Thyroid gland (tissue), 4 donors: ENCODE measurements at places on chromosomes 7 and 10.

GRCh38 chr7:121530227-121531174 is 134.4 kb upstream of the FAM3C start:
- no peak for DNase-seq
- no peak overlapping the region for H3K4me3 ChIP-seq
- no peak overlapping the region for H3K27ac ChIP-seq
- no peaks in the 10 kb centered on the region for H3K27me3 ChIP-seq
- H3K36me3 ChIP-seq, result no peaks in the 10 kb centered on the region

DNA sequence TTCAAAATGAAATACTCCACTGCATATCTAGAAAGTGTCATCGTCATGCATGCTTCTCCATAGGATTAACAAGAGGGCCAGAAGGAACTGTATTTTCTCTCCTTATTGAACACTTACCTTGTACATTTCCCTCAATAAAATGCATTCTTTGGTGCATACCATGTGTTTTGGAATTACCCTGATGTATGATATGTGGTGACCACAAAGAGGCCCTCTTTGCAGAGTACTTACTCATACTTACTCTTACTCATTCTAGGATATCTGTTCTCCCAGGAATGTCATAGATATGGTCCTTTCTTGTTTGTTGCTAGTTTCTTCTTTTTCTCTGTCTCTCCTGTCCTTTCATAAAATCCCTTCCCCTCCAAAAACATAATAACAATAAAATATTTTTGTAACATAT is 1087.1 kb upstream of the POT1 start:
- no peak overlapping the region for H3K27ac ChIP-seq
- no peaks in the 10 kb centered on the region for H3K27me3 ChIP-seq
- H3K36me3 ChIP-seq, result no peaks in the 10 kb centered on the region
- no peak overlapping the region for H3K4me3 ChIP-seq
- no peak for DNase-seq

DNA sequence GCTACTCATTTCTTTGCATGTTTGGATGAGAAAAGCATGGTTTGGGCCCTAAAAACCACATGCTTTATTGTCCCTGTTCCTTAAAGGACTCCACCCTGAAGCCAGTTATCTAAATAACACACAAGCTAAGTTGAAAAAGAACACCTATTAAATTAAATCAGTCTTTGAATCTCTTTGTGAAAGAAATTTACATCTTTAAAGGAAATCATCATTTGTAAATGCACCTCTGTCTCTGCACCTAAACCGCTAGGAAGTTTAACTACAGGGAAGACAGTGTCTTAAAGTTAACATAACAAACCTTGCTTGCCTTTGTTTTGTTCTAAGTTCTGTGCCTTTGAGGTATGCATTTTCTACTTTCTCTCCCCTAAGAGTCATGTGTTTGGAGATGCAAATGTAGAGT is 52.6 kb downstream of the HTR7 start:
- H3K27me3 ChIP-seq, result no peaks in the 10 kb centered on the region
- no peak for DNase-seq
- no peak overlapping the region for H3K27ac ChIP-seq
- no peak overlapping the region for H3K4me3 ChIP-seq

GRCh38 chr10:108836362-108836761 is 1086.9 kb downstream of the XPNPEP1 start:
- no peaks in the 10 kb centered on the region for H3K27me3 ChIP-seq
- H3K4me1 ChIP-seq, result no peaks in the 10 kb centered on the region
- no peaks in the 10 kb centered on the region for H3K36me3 ChIP-seq
- no peak overlapping the region for H3K4me3 ChIP-seq

DNA sequence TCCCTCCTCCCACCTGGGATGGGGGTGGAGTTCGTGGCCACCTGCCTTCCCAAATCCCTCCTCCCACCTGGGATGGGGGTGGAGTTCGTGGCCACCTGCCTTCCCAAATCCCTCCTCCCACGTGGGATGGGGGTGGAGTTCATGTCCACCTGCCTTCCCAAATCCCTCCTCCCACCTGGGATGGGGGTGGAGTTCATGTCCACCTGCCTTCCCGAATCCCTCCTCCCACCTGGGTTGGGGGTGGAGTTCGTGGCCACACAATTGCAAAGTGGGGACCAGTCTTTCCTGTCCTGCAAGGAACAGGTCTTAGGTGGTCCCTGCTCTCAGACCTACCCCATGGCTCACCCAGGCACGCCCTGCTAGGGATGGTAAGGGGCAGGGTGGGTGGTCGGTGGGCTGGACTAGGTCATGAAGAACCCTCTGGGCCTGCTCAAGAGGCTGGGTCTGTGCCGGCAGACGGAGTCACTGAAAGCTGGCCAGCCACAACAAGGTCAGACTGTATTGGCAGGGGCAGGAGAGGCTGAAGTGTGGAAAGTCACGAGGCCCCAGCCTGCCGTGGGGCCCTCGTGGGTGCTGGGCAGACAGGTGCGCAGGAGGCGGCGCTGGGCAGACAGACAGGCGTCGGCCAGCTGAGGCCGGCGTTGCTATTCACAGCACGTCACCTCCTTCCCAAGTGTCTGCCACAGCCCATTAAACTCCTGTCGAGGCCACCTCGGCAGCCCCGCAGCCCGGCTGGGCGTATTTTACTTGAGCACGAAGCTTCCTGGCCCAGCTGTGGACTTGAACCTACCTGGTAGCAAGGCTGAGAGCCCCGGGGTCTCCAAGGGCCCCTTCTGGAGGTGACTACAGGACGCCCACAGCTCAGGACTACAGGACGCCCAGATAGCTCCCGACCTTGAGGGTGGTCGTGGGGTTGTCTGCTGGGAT is 4.1 kb downstream of the KNDC1 start:
- H3K36me3 ChIP-seq, result no peaks in the 10 kb centered on the region
- no peak overlapping the region for H3K4me3 ChIP-seq
- H3K27ac ChIP-seq, result no peak overlapping the region
- H3K4me1 ChIP-seq, result peaks cover 25% of the 10 kb centered on the region

DNA sequence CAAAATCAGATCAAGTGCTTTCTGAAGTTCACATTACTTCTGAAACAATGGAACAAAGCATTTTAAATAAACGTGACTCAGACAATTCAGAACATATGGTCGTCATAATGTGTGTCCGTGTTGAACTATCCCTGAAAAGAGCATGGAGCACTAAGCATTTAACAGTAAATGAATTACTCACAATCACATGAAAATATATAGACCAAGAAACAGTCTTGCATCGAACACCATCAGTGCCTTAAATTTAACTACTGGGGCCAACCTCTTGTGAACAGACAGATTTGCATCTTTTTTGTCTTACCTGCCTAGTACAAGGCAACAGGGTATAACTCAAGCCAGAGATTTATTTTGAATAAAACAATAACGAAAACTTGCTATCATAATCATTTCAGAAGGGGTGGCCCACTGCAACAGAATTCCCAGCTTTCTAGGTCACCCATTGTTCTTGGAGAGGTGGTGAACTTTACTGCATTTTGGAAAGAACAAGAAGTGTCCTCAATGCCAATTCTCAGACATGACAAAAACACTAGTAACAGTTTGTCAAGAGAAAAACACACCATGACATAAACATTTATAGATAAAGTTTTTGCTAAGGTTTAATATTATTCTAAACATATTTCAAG is 293.5 kb downstream of the SFMBT2 start:
- H3K27ac ChIP-seq, result no peak overlapping the region
- H3K27me3 ChIP-seq, result no peaks in the 10 kb centered on the region
- no peaks in the 10 kb centered on the region for H3K36me3 ChIP-seq

DNA sequence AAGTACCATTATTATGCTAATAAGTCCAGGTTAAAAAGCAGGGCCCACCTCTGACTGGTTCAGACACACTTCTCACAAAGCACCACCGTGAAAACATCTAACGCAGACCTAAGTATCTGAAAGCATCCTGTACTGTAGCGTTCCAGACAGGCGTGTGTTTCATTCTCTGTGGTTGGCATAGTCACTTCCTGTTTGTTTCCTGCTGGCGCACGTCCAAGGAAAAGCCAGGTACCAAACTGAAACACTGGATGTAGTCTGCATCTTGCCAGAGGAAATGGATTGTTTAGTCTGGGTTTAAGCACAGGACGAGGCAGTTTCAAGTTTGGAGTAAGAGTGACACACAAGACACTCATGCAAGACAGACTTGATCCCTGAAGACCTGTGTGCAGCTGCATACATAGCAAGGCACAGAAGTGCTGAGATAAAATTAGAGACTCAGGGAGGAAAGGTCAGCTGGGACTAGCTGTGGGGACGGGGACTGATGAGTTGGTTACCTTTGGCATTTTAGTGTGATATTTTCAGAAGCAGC is 23.3 kb downstream of the BPGM start:
- DNase-seq, result peak; percentile 41
- H3K27ac ChIP-seq, result no peak overlapping the region
- no peak overlapping the region for H3K4me3 ChIP-seq
- H3K27me3 ChIP-seq, result no peaks in the 10 kb centered on the region

- DNase-seq, result no peak
- H3K4me3 ChIP-seq, result no peak overlapping the region
- H3K4me1 ChIP-seq, result no peaks in the 10 kb centered on the region
- H3K27me3 ChIP-seq, result no peaks in the 10 kb centered on the region
- no peaks in the 10 kb centered on the region for H3K36me3 ChIP-seq
- no peak overlapping the region for H3K27ac ChIP-seq
These were observed 241.5 kb downstream of the CACNA2D1 start for GRCh38 chr7:82202107-82202506.

DNA sequence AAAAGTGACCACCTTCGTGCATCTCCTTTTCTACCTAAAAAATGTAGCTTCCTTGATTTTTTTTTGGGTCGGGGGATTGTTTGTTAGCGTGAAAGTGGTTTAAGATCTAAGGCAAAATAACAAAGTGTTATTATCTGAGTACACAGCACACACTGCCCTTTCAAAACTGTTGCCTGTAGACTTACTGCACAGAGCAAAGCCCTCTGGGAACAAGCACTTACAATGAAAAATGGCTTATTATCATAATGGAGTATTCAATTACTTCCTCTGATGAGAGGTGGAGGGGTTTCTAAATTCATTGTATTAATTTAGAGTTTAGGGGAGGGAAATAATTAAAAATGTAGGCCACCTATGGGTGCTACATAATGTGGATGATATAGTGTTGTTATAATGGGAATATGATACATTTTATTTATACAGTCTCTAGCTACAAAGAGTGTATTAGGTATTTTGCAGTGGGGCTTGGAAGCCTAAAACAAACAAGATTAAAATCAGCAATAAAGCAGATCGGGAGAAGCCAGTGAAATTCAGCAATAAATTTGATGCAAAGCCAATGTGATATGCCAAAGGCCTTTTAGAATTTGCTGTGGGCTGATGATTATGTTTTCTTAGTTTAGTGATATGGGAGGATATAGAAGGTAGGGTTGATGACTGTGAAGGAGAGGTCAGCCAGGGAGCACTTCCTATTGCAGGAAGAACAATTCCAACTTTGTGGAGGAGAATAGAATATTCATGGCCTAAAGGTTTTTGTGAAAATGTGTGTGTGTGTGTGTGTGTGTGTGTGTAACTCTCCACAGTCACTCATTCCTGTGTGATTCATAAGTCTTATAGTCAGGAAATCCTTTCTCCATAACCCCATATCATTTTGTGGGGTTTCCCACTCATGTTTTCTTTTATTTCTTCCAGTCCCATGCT is 17.7 kb upstream of the EXOC4 start:
- H3K36me3 ChIP-seq, result no peaks in the 10 kb centered on the region
- no peak overlapping the region for H3K27ac ChIP-seq
- H3K4me3 ChIP-seq, result no peak overlapping the region
- H3K4me1 ChIP-seq, result no peaks in the 10 kb centered on the region
- DNase-seq, result no peak
- no peaks in the 10 kb centered on the region for H3K27me3 ChIP-seq

DNA sequence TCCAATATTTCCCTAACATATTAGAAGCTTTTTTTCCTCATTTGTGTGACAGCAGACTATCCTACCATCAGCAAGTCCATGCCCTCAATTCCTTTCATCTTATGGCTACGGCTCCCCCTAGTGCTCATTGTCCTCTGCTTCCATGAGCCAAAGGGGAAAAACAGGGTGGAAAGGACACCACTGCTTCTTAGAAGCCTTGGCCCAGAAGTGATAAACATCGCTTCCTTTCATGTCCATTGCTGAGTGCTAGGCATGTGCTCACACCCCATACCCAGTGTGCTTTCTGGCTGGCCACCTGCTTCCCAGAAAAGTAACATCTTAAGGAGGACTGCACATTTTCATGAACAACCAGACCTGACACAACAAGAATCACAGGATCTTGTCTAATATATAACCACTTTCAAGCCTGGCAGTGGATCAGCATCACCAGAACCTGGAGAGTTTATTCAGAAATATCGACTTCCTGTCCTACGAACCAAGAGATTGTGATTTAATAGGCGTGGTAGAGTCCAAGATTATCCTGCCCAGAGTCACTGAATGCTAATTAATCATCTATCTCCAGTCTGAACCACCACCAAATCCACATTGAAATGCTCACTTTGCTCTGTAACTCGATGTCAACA is 650.5 kb upstream of the SORCS1 start:
- no peak overlapping the region for H3K4me3 ChIP-seq
- H3K27ac ChIP-seq, result no peak overlapping the region
- H3K4me1 ChIP-seq, result no peaks in the 10 kb centered on the region

DNA sequence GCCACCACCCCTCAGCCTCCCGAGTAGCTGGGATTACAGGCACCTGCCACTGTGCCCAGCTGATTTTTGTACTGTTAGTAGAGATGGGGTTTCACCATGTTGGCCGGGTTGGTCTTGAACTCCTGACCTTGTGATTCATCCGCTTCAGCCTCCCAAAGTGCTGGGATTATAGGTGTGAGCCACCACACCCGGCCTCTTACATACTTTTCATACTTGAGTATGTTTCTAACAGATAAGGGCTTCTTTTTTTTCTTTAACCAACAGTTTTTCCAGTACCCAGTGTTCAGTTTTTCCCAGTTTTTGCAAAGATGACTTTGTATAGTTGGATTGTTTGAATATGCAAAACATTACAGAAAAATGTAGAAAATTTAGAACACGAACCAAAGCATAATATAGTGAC is 7.7 kb downstream of the EIF4H start:
- DNase-seq, result no peak
- peaks cover 82% of the 10 kb centered on the region for H3K4me1 ChIP-seq
- no peaks in the 10 kb centered on the region for H3K36me3 ChIP-seq
- H3K4me3 ChIP-seq, result no peak overlapping the region
- H3K27ac ChIP-seq, result no peak overlapping the region

DNA sequence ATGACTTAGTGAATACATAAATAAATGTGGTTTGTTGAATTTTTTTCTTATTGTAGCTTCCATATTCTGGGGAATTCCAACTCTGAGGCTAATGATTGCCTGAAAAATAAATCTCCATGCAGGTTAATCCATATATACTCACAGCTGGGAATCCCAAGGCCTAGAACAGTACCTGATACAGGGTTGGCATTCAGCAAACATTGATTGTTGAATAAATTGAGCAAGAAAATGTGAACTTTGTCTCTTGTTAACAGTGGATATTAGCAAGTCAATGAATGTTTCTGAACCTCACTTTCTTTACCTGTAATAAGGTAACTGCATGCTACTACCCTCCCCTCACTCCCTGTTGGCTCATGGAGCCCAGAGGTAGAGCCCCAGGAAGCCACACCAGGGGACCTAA is 253.6 kb upstream of the AOAH start:
- H3K27me3 ChIP-seq, result no peaks in the 10 kb centered on the region
- H3K4me1 ChIP-seq, result no peaks in the 10 kb centered on the region
- no peaks in the 10 kb centered on the region for H3K36me3 ChIP-seq
- DNase-seq, result no peak
- no peak overlapping the region for H3K27ac ChIP-seq
- H3K4me3 ChIP-seq, result no peak overlapping the region

GRCh38 chr10:113084031-113084430 is 134.0 kb downstream of the TCF7L2 start:
- no peak overlapping the region for H3K4me3 ChIP-seq
- no peak for DNase-seq
- no peaks in the 10 kb centered on the region for H3K27me3 ChIP-seq
- H3K4me1 ChIP-seq, result peaks cover 3% of the 10 kb centered on the region
- H3K36me3 ChIP-seq, result no peaks in the 10 kb centered on the region

- H3K27ac ChIP-seq, result no peak overlapping the region
- no peaks in the 10 kb centered on the region for H3K27me3 ChIP-seq
- no peaks in the 10 kb centered on the region for H3K36me3 ChIP-seq
- no peaks in the 10 kb centered on the region for H3K4me1 ChIP-seq
- no peak overlapping the region for H3K4me3 ChIP-seq
These were observed 960.8 kb upstream of the GHITM start for GRCh38 chr10:83178526-83178925.
